ENCODE measurements at places on chromosomes 2 and 18.

GRCh38 chr2:225398372-225398771, 1.1 kb upstream of the NYAP2 start:
- no peak for DNase-seq

- peak; percentile 54 for DNase-seq
These were observed 16.4 kb upstream of the FBLN7 start for GRCh38 chr2:112121682-112122254.

DNA sequence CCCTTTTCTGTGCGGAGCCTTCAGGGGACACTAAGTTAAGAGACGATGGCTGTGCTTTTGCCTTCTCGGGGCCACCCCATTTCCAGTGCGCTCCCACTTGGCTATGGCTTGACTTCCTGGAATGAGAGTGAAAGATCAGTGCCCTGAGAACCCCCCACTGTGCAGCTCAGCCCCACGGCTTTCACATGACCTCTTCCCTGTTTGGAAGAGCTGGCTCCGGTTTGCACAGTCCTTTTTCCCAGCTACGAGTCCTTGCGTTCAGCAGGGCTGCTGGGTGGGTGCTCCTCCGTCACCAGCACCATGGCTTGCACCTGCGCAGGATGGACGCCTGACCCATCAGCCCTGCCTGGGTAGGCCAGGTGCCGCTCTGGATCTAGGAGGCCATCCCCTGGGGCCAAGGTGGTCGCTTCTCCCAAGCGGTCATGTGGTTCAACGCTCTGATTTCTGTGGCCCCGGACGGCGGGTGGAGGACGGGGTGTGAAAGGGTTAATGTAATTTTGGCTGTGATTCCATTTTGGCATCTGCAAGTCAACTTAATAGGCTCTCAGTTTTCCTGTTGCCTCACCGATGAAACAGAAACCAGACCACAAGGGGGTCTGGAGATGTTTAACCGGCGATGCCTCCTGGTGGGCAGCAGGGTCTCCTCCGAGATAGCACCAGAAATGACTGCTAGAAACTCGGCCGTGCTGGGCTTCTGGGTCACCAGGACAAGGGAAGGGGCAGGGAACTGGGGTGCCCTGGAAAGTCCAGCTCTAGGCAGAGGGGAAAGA, 113.1 kb upstream of the HAAO start:
- DNase-seq = peak; percentile 85

GRCh38 chr18:78239090-78239457, 740.5 kb upstream of the SALL3 start:
- no peak for DNase-seq

GRCh38 chr2:15825276-15825980, 114.9 kb upstream of the MYCN start:
- DNase-seq = no peak

DNA sequence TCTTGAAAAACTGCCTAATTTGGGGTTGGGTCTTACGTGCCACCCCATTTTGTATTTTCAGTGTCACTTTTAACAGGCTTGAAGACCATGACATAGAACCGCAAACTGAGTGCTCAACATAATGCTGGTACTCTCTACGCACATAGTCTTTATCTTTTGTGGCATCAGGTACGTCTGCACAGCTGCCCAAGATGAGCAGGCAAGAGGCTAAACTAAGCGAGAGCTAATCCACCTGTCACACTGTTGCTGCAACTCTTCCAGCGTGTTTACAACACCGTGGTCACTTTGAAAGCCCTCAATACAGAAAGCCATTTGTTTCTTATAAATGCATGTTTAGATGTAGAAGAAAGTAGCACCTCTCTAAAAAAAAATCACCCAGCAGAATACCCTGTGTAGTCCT, 270.0 kb upstream of the TCF4 start:
- no peak for DNase-seq

GRCh38 chr2:191441496-191442214, 196.5 kb downstream of the MYO1B start:
- peak; percentile 42 for DNase-seq

GRCh38 chr2:63590626-63591408, 2.1 kb downstream of the MDH1 start:
- peak; percentile 25 for DNase-seq

- no peak for DNase-seq
These were observed 144.2 kb upstream of the ID2 start for GRCh38 chr2:8537562-8538155.

GRCh38 chr2:220502539-220502938, 875.1 kb downstream of the SLC4A3 start:
- DNase-seq = no peak

DNA sequence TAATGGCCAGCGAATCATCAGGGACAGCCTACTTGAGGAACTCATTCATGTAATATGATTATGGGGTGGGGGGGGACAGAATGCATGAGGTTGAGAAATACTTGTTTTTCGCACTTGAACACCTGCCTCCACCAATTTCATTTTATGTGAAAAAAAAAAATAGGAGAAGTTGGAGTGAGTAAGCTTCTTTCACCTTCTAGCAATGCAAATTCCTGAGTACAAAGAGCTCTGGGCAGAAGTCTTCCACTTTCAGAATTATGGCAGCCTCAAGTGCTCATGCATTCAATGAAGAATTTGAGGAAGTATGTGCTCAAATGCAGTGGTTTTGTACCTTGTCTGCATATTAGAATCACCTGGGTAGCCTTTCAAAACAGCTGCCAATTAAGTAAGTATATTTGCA, 40.1 kb upstream of the GPD2 start:
- DNase-seq = no peak

GRCh38 chr2:76159042-76159648, 448.4 kb upstream of the GCFC2 start:
- no peak for DNase-seq

GRCh38 chr18:54828281-54828881, at the start of gene RAB27B:
Gene RAB27B (plus strand): TSS chr18:54828477. CDS start chr18:54877586, 49,109 bp downstream.
- DNase-seq = peak; percentile 75

DNA sequence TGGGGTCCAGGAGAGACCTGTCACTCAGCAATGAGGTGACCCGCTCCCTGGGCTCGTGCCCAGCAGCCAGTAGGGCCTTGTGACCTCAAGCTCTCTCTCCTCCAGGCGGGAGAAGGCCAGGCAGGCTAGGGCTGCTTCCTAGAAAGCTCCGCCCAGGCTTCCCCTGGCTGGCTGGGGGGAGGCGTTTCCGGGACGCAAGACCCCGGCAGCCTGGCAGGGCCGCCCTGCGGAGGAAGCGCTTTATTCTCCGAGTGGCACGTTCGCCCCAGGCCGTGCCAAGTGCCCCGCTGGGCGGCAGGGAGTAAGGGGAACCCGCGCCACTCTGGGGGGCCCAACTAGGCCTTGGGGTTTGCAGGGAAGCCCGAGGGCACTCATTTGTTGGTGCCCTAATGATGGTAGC, 21.2 kb upstream of the EPAS1 start:
- no peak for DNase-seq

DNA sequence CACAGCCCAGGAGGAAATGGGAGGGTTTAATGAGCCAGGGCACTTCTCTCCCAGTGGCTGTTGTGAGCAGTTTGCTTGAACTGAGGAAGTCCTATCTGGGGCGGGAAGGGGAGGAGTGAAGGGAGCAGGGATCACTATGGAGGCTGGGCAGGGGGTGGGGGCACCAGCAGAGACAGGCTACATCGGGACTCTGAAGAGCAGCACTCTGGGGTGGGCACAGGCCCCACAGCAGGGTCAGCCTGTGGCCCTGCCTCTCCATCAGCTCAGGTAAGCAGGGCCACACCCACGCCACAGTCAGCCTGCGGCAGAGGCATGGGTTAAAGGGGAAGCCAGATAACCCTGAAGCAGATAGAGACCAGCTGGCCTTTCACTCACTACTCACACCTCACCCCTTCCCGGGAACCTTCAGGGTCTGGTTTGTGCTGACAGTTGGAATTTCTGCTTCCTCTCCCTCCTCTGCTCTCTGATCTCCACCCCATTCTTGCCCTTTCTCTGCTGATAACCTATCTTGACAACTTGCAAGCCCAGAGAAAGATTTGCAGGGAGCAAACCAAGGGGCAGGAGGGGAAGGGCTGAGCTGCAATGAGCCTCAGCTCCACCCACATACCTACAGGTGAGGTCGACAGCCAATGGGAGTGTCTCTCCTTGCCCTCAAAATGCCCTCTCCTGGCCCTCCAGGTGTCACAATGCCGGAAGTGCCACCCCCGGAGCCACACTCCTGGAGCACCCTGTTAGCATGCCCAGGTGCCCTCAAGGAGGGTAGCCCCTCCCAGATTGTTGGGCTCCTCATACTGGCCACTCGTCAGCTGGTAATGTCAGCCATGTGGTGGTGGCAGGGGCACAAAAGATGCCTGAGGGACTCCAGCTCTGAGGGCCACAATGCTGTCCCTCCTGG, 3.7 kb downstream of the SIGLEC15 start:
- no peak for DNase-seq

DNA sequence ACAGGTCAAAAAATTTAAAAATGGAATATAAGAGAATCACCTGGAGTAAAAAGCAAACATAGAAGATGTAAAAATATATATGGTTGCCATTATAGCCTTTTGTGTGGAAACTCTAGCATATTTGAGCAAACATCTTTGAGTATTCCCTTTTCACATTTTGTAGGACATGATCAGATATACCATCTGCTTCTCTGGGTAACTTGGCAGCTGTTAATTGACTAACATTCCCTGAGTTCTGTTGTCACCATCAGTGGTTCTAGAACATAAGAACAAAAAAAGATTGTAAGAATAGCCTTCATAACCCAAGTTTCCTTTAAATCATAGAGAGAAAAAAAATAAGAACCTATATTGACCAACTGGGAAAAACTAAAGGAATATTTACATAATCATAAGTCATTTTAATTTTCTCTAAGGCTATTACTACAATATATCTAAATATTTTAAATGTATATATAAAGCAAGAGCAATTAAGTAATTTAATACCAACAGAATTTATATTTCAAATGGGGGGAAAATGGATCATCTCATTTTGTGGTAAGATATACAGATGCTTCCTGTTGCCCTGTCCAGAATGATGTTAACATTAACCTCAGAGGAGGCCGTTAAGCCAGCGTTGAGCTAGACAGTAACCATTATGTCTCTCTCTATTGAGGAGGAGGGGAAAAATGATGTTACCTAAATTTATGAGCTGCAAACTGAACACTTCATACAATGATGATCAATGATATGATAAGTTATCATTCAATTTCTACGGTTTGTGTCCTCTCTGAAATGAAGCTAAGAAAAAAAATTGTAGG, 9.8 kb upstream of the INO80D start:
- no peak for DNase-seq

GRCh38 chr2:101238930-101239759, 13.5 kb upstream of the CNOT11 start:
- no peak for DNase-seq

GRCh38 chr18:79724299-79725080, 44.9 kb downstream of the CTDP1 start:
- no peak for DNase-seq

GRCh38 chr2:10091182-10091888, 11.1 kb upstream of the CYS1 start:
- no peak for DNase-seq

DNA sequence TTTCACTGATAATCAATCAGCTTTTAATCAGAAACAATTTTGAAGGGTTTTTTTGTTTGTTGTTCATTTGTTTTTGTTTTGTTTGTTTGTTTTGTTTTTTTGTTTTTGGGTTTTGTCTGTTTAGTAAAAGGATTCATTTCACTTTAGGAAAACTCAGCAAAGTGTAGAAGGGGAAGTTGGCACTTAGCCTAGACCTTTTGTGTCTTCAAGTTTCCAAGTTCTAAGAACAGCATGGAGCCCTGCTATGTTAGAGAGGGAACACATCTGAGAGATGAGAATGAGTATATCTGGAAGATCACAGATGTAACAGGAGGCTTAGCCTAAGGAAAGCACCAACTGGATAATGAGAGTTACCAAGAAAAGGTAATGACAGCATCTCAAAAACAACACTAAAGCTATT, 501.5 kb downstream of the ERBB4 start:
- no peak for DNase-seq

DNA sequence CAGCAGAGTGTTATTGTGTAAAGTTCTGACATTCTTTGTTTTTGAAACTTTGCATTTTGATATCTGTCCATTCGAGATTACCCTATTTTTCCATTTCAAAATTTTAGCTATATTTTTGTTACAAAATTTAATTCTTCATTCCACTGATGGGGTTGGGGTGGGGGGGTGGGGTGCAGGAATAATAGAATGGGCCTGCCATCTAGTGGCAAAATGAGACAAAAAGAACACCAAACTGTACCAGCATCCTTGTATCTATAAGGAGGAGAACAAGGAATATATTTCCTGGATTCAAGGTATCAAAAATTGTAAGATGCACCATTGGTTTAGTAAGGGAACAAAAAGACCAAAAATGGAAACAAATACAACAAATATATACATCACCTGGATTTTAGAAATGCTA, 27.9 kb upstream of the TTR start:
- no peak for DNase-seq

DNA sequence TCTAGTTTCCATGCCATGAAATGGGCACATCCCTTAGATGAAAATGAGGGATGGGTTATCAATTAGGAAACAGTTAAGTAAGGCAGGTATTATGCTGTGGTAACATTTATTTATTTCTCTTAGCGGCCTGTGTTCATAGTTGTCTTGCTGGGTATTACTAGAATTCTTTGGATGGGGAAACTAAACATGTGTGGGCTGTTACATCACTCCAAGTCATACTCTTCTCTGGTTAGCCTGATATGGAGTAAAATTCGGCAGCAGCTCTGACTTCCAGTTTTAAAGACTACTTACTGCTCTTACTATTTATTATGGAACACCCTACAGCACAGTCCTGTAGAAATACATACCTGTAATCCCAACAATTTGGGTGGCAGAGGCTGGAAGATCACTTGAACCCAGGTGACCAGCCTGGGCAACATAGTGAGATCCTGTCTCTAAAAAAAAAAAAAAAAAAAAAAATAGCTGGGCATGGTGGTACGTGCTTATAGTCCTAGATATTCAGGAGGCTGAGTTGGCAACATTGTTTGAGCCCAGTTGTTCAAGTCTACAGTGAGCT, 33.1 kb upstream of the RASGRP3 start:
- DNase-seq = no peak

- DNase-seq = no peak
These were observed 171.1 kb downstream of the ZEB2 start for GRCh38 chr2:144348846-144349245.

GRCh38 chr2:213157242-213157641, 5.8 kb upstream of the IKZF2 start:
- no peak for DNase-seq

DNA sequence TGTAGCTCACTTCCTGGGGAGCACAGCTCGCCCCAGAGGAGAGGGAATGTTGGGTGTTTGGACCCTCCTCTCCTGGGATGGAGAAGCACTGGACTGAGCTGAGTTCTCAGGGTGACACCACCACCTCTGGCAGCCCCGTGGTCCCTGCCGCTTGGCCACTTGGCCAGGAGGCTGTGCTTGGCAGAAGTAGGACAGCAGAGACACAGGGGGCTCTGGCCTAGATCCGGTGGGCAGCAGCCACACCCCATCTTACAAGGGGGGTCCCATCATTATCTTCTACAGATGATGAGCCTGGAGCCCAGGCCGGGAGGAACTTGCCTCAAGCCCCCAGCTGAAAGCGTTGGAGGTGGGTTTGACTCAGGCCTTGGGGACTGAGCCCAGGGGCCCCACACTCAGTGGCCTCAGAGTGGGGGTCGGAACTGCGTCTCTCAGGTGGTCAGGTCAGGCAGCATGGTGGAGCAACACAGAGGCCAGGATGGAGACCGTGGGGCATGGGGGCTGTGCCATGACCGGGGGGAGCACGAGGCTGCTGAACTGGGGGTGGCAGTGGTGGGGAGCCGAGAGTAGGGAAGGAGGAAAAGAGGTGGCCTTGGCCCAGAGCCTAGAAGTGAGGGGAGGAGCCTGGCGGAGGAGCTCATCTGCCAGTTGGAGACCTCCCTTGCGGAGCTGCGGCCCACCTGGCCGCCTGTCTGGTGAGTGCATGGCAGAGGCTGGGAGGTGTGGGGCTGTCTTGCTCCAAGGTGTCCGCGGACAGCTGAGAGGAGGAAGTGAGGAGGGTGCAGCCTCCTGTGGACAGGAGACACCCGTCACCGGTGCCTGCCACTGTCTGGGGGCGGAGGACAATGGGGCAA, 63.6 kb upstream of the HDAC4 start:
- no peak for DNase-seq

All from fibroblast of upper back skin (primary cell).